Liver (tissue), 10 donors: ENCODE measurements at places on chromosomes 7 and 10. TPM values are rescaled to one million over a fixed set of nuclear protein-coding genes. Genes with fewer than 3 reads are reported as not detected.

DNA sequence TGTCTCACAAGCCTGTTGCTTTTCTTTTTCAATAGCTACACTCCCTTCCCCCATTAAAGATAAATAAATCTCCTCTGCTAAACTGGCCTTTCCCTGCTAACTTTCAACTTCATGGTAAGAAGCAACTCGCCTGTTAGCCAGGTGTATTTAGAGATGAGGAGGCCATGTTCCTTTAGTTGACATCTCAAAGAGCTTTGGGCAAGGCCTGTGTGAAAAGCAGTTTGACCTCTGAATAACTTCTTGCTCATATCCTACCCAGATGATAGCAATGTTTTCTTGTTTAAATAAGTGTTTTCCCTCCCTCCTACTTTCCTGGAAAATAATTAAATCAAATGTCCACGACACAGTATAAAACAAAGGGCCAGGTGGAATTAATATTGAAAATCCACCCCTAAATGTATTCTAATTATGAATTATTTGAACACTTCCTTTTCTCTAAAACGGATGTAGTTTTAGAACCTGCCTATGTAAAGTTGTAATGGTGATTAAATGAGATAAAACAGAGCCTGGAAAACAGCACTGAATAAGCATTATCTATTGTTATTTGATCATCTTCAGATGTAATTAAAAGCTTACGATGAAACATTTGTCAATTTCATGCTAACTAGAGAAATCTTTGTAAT lies 78.5 kb downstream of the HGF start:
- no peak for DNase-seq

DNA sequence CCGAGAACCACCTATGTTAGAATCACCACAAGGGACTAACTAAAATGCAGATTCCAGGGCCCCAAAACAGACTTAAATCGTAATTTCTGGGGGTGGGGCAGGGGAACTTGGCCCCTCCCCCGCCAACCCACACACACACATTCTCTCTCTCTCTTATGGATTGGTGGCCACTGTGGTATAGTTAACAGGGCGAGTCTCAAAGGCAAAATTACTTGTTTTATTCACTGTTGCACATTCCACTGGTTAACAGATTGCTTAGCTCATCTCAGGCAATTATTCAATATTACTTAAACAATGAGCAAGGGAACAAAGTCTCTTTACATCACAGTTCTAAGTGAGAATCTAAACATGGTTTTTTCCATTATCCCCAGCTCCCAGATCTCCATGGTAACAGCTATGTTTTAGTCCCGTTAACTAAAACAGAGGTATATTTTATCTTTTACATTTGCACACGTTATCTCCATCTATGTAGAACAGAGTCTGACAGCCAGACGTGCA lies 38.5 kb downstream of the IGF2BP3 start:
- no peak for DNase-seq

- no peak for DNase-seq
Observed at GRCh38 chr7:101945034-101945758, 127.8 kb downstream of the CUX1 start.

DNA sequence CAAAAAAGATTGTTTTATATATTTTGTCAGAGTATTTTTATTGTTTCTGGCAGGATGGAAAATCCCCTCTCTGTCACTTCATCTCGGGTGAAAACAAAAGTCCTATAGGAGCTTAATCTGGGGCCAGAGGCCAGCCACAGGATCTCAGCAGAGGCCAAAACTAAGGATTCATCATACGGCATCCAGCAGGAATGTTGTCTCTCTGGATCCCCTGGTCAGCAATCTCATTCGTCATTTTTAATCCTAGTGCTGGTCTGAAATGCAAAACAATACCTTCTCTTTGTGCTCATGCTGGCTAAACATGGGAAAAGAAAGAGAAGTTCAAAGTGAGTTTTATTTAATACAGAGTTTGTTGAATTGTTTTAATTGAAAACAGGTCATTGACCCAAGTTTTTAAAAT lies 482.5 kb upstream of the AUTS2 start:
- DNase-seq = no peak

DNA sequence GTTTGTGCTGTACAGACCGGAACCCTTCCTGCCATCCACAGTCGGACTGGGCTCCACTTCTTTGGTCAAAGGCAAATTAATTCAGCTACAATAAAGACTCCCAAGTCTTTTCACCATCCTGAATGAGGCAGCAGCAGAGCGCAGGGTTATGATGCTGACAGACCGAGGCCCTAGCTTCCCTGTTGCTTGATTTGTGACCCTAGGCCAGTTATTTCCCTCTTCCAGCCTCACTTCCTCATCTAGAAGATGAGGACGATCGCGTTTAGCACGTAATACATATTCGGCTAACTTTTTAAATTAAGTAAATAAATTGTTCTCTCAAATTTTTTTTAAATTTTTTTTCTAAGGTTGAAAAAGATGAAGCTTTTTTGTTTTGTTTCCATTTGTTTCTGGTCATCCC lies 18.1 kb downstream of the ADRB1 start:
- DNase-seq = no peak

DNA sequence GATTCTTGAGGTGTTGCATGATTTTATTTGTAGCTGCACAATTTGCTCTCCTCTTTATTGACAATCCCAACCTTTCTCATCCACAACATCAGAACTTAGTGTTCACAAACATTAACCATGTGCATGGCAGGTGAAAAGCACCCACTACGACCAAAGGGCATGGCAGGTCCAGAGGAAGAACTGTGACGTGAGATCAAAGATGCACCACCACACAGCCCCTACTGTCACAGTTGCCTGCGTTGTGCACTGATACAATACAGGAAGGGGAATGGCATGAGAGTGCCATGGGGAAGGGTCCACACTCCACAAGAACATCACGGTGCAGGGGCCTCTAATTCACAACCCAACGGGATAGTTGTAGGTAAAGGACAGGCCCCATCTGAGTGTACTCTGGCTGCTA lies 217.1 kb upstream of the PFKP start:
- no peak for DNase-seq

DNA sequence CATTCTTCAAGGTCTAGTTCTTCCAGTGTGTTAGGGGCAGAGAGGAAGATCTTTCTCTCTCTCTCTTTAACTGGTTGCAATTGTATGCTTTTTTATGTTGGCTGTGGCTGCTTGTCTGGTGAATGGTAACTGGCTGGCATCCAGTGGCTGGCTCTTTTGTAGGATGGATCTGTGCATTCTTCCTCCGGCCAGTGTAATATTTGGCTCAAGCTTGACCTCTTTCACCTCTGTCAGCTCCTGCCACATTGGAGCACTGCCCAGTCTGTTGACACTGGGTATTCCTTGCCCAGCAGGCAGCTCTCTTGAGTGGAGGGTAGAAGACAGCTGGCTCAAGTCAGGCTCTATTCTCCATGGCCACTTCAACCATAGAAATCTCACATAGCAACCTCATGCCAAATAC lies 528.3 kb downstream of the PHTF2 start:
- no peak for DNase-seq

GRCh38 chr10:7507887-7508726 lies 97.3 kb upstream of the SFMBT2 start:
- no peak for DNase-seq

DNA sequence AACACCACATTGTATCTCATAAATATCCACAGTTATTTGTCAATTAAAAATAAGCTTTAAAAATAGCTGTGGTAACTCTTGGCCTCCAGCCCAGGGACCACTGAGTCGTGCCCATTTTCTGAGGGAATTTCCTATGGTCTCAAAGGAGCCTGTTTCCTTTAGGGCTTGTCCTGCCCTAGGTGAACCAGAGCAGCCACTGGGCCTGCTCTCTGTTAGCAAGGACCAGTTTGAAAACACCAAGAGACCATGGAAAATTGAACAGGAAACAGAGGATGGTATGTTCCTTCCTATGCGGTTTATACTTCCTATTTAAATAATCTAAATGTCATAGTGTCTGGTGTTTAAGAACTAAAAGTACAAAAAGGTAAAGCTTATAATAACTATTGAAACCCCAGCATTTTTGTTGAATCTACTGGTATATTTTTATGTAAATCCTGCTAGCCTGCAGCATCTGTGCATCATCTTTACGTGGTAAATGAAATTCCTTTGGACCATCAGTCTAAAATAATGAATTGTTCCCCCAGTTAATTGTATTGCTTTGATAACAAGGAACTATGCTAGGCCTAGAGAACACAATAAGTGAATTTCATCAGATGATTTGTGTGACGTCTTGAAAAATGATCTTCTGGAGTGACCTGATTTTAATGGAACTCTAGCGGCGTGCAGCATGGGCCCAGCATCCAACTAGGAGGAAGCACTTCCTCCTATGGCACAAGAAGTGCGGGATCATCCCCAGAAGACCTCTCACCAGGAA lies 333.7 kb downstream of the GFRA1 start:
- DNase-seq = no peak

GRCh38 chr7:69738396-69738951 lies 140.2 kb downstream of the AUTS2 start:
- no peak for DNase-seq

- DNase-seq = no peak
Observed at GRCh38 chr10:103254538-103255325, 9.0 kb downstream of the RPEL1 start.

DNA sequence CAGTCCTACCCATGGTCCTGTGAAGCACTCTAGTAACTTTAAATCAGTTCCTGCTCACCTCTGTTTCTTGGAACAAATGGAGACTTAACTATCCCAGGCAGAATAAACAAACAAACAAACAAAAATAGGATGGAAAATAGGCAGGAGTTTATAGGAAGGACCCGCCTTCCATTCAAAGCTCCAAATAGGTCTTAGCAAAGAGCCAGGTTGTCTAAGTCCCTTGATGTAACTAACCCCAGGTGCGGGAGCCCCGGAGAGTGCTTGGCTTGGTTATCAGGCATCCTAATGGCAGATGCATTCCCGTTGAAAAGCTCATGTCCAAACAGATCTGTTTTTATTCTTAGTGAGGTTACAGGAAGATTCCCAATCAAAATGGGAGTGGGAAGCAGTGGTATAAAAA lies 2.2 kb downstream of the IFIT2 start:
- no peak for DNase-seq

DNA sequence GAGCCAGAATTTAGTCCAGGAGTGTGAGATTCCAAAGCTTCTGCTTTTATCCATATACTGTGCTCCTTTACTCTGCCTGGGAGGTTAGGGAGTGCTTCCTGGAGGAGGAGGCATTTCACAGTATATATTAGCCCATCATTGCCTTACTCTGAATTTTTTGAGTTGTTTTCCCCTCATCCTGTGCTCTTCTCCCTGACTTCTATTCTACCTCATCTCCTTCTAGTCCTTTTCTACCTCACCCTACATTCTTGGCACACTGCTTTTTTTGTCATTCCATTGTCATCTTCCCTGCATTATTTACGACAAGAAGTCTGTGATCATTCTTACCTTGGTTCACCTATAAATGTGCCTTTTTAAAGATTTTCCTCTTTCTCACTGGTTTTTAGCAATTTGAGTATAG lies 21.3 kb downstream of the STK17A start:
- DNase-seq = no peak

DNA sequence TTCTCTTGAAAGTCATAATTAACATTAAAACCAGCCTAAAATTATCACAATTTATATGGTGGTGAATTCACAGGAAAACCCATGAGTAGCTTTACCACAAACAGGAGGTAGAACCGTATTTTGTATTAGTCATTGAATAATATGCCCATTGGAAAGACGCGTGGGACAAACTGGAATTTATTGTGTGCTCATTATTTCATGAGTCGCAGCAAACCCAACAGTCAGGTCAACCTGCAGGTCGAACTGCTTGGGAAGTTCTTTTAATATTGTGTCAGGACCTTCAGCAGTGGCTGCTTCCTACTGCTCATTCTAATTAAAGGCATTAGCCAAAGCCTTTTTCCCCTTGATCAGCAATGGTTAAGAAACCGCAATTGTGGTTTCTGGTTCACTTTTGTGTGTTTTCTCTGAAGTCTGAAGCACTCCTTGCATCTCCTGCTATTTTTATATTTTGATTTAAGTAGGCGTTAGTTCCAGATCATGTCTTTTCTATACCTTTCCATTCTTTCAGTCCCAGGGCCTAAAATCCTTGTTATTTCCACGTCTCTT lies 100.1 kb downstream of the RAB11FIP2 start:
- no peak for DNase-seq

GRCh38 chr7:30117896-30118295 lies 16.9 kb upstream of the MTURN start:
- no peak for DNase-seq

GRCh38 chr7:142583446-142583845 lies 165.8 kb upstream of the PRSS1 start:
- DNase-seq = no peak

DNA sequence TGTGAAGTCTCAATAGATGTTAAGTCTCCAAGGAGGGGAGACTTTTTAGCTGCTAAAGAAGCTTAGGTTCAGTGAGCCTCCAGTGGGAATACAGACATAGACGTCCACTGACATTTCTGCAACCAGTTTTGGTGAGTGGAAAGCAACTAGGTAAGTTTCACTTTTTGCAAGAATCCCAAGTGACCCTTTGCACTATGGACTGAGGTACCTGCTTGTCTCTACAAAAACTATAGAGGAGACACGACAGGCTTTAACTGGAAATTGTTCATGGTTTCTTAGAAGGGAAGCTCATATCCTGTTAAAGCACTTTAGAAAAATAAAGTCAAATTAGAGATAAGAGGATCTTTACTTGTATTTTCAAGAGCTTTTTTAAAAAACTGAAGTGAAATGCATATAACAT lies 38.6 kb downstream of the GBF1 start:
- DNase-seq = no peak

DNA sequence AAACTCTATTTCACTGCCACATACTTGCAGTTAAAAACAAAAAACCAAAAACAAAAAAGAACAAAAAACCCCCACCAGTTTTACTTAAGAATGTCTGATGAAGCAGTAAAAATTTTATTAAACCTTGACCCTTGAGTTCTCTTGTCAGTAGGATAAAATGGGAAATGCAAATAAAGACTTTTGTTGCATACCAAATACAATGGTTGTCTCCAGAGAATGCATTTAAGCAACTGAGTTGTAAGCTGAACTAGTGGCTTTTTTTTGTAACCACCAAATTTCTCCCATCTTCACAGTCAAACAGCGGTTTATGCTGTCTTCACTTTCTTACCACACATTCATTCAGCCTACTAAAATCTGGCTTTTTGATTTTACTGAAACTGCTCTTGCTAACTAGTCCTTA lies 3.1 kb downstream of the SYPL1 start:
- DNase-seq = no peak

GRCh38 chr10:99875473-99875872 lies 93.0 kb downstream of the ABCC2 start:
- DNase-seq = no peak

- DNase-seq = no peak
Observed at GRCh38 chr10:112526906-112527305, 79.9 kb downstream of the VTI1A start.

GRCh38 chr7:139131601-139132041 lies 22.1 kb upstream of the ZC3HAV1 start:
- DNase-seq = no peak

CALML5 gene
- not detected for total RNA-seq

GALNT17 gene
- total RNA-seq = 0.42 TPM

TRIM50 gene
- 0.14 TPM for total RNA-seq

PTEN gene
- total RNA-seq = 55.0 TPM

AGBL3 gene
- 1.7 TPM for total RNA-seq

CUZD1 gene
- total RNA-seq = 0.14 TPM

SPAM1 gene
- total RNA-seq = not detected

PRLHR gene
- 0.08 TPM for total RNA-seq

HOXA10 gene
- 0.70 TPM for total RNA-seq

ZNF722 gene
- total RNA-seq = not detected

HHEX gene
- total RNA-seq = 34.8 TPM

C10orf105 gene
- not detected for total RNA-seq

ABCB1 gene
- 20.6 TPM for total RNA-seq

NFE2L3 gene
- 1.9 TPM for total RNA-seq
